ENCODE measurements at places on chromosomes 7 and 10. TPM values are rescaled to one million over a fixed set of nuclear protein-coding genes. Genes with fewer than 3 reads are reported as not detected.
A peak's percentile ranks its signal among the peaks of the same experiment; 100 is the strongest.

The NPFFR1 gene
- total RNA-seq = not detected

The NCOA4 gene
- total RNA-seq = 88.3 TPM

The CH25H gene
- total RNA-seq = not detected

The EIF4EBP2 gene
- 101 TPM for total RNA-seq

The NRP1 gene
- 37.0 TPM for total RNA-seq

The LEP gene
- total RNA-seq = not detected

The TWIST1 gene
- 1.8 TPM for total RNA-seq

The CTAGE8 gene
- 8.9 TPM for total RNA-seq

The AGR2 gene
- total RNA-seq = 56.3 TPM

The HOXA7 gene
- 1.5 TPM for total RNA-seq

The DYDC2 gene
- 1.4 TPM for total RNA-seq

The XRCC2 gene
- total RNA-seq = 12.2 TPM

The SDK1 gene
- 39.6 TPM for total RNA-seq

The RBM20 gene
- total RNA-seq = 2.7 TPM

DNA sequence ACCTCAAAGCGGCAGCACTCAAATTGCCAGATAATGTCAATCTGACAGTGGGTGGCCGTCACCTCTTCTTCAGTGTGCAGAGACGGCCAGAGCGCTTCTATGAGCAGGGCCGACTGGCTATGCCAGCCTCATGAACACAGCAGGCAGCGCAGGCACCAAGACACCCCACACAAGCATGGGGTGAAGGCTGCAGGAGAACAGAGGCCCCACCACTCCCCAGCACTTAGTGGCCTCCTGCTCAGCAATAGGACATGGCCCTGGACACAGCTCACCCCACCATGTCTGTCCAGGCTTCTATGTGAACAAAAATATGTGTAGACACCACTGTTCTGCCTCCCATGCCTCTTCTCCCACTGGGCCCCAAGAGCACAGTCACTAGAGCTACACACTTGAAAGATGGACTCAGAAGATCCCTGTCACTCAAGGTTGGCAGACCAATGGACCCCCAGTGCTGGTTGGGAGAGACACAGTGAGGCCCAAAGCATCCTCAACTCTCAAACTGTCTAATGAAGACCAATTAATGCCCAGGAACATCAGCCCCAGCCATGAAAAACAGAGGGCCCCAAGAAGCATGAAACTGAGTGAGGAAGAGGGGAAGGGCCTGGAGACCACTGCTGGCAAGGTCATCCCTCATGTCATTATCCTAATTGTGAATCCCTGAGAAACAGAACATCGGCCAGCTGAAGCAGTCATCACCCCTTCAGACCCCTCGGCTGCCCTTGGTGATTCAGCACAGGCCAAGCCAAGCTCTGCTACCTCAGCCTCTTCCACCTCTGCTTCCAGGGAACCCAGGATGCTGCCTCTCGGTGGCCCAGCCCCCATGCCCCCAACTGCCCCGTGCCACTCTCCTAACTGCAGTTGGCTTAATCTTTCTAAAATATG, 77.7 kb downstream of the GRID1 start:
- DNase-seq = no peak

DNA sequence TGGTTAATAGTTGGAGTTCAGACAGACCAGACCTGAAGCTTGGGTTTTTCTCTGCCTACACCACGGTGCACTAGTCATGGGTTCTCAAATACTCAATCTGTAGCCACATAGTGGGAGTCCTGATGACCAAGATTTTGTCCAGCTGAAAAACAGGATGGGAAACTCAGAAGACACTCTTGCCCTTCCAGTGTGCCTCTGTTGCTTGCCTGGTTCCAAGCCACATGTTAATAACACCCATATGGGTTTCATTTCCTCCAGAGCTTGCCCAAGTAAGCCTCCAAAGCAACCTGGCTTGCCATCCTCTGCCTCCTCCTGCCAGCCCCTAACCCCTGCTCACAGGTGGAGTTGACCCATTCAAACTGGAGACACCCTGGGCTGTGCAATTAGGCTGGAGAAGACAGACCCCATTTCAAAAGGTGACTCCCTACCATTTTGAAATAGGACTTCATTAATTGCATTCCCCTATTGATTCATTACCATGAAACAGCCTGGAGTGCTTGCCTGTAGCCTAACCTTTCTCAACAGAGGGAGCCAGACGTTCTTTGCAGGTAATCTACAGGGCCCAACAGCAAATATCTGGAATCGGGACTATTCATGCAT, 108.0 kb upstream of the HABP2 start:
- DNase-seq = no peak

DNA sequence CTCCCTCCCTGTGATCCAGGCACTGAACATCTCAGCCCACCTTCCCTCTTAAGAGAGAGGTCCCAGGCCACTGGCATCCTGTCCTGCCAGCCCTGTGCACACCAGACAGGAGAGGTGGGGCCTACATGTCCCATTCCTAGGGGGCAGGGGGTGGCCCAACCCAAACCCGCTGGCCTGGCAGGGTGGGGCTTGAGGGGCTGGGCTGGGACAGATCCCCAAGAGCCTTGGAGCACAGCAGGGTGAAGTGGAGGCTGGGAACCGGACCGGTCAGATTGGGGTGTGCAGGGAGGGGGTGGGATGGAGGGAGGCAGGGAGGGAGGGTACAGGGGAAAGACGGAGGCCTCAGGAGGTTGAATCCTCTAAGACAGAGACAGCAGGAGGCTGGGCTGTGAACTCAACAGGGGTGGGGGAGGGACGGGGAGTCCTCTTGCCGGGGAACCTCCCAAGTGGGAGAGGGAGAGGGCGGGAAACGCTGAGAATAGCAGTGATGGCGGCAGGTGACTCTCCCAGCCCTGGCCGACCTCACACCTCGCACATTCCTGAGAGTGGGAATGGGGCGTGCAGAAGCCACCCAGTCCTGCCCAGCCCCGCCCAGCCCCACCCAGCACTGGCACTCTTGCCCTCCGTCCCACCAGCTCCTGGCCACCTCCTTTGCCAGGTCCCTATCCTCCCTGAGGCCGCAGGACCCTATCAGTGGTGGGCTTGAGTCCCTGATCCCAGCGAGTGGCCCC, 6.7 kb downstream of the TSC22D4 start:
- DNase-seq = no peak

GRCh38 chr10:74748468-74749031, 77.8 kb upstream of the KAT6B start:
- no peak for DNase-seq

DNA sequence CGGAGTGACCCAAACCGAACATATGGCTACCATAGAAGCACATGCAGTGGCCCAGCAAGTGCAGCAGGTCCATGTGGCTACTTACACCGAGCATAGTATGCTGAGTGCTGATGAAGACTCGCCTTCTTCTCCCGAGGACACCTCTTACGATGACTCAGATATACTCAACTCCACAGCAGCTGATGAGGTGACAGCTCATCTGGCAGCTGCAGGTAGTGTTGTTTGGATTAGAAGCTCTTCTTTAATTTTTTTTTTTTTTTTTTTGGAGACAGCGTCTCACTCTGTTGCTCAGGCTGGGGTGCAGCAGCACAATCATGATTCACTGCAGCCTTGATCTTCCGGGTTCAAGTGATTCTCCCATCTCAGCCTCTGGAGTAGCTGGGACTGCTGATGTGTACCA, 45.8 kb downstream of the NRF1 start:
- DNase-seq = no peak

- no peak for DNase-seq
Measured at GRCh38 chr10:102384053-102384452, 11.5 kb upstream of the NFKB2 start.

- DNase-seq = no peak
Measured at GRCh38 chr7:95335093-95335492, 10.8 kb upstream of the PON1 start.

GRCh38 chr10:34731885-34732701, 83.0 kb downstream of the PARD3 start:
- no peak for DNase-seq

- DNase-seq = no peak
Measured at GRCh38 chr7:48421357-48421756, 250.1 kb downstream of the ABCA13 start.

GRCh38 chr7:30987936-30988335, 24.2 kb downstream of the GHRHR start:
- DNase-seq = no peak

DNA sequence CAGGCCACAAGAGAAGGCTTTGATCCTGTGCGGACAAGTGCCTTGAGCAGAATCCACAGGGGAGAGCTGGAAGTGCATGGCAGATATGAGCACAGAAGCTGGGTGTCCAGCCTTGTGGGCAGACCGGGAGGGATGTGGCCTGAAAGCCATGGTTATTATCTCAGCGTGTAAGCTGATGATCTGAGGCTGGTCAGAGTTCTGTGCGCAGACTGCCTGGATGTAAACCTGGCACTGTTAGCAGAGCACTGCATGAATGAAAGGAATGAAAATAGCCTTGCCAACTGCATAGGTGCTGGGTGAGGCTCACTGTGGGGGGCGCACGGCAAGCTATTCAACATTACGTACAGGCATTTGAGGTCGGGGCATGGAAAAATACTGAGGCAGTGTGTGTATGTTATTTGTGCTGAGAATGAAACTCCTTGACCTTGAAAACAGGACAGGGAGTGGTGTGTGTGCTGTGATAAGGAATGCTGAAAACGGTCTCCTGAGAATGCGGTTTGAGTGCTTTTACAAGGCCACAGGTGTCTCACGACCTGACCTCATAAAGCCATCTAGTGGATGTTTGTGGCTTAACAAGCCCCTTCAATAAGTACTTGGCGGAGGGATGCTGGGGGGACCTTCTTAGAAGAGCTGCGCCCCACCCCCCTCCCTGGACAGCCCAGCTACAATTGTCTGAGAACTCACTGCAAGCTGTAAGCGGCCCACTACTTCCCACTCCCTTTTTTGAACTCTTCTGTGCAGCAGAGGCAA, 18.7 kb downstream of the AKR1C1 start:
- peak; percentile 16 for DNase-seq

DNA sequence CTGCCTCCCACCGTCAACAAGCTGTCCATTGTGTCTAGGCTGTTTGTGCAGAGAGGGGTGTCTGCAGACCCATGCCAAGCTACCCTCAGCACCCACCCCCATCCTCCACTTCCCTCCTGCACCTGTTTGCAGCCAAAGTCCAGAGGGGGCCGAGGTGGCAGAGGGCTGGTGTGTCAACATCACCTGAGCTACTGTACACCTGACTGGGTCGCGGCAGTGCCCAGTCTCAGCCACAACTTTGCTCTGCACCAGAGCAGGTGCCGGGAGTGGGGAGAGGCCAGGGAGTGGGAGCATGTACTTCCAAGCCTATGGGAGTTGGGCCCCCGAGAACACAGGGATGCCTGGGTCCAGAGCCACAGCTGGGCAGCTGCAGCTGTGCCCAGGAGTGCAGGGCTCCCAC, 93.1 kb downstream of the AUTS2 start:
- no peak for DNase-seq

- DNase-seq = no peak
Measured at GRCh38 chr10:16986406-16987205, 143.0 kb downstream of the CUBN start.

GRCh38 chr7:148790131-148790726, 91.5 kb downstream of the CUL1 start:
- DNase-seq = no peak

GRCh38 chr10:58518775-58519174, 6.1 kb downstream of the BICC1 start:
- DNase-seq = no peak

DNA sequence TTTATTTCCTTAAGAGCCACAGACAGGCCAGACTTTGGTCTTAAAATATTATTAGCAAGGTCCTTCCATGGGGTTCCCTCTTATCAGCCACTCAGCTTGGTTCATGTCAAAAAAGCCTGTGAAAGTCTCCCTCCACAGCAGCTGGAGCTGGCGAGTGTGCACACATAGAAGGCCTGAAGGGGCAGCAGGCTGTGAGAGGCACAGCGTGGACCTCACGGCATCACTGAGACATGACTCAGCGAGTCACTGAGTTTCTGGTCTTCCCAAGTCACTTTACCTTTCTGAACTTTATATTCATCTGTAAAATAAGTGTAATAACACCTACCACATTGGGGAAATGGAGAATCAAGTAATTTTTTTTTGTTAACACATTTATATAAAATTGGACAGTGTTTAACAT, 8.7 kb downstream of the TAF3 start:
- no peak for DNase-seq

DNA sequence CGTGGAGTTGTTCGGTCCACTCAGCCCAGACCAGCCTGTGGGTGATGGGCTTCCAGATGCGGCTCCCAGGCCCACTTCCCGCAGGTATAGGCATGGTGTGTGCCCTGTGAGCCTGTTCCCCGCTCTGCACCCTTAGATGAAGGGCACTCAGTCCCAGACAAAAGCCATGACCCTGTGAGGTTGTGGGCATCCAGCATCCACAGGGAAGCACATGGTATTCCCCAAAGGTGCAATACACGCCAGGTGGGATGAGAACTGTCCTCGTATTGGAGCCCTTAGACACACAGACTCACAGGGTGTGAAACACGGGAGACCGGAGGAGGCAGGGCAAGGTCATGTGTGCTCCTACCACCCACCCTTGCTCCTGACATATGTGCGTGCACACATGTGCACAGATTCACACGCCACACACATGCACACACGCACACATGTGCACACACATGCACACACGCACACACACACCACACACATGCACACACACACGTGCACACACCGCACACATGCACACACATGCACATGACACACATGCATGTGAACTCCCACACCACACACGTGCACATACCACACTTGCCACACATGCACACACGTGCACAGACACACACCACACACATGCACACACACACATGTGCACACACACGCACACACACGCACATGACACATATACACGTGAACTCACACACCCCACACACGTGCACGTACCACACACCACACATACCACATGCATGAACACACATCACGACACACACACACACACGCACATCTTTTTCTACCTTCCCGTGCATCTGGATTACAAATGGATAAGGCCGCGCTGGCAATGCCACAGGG, 319.4 kb downstream of the WDR37 start:
- no peak for DNase-seq

DNA sequence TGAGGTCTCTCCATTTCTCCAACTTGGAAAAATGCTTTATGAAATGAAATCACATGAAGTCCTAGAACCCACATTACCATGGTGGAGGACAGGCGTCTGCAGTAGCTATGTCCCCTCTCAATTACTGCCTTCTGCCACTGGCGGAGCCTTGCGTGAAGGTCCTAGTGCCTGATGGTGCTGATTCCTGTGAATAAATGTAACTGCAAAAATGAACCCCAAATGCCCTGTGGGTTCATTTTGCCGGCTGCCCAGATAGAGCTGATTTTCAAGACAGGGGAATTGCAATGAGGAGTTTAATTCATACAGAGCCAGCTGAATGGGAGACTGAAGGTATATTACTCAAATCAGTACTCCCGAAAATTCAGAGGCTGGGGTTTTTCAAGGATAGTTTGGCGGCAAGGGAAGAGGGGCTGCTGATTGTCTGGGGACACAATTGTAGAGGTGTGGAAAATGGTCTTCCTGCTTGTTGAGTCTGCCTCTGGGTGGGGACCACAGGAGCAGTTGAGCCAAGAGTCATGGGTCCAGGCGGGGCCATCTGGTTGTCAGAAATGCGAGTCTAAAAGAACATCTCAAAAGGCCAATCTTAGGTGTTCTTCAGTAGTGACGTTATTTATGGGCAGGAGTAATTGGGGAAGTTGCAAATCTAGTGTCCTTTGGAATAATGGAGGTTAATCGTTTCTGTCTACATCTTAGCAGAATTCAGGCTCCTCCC, 13.5 kb downstream of the PRF1 start:
- DNase-seq = no peak

All from progenitor cell of endocrine pancreas (in vitro differentiated cells).